ENCODE measurements at places on chromosomes 16 and 17. TPM values are rescaled to one million over a fixed set of nuclear protein-coding genes. Genes with fewer than 3 reads are reported as not detected.

DNA sequence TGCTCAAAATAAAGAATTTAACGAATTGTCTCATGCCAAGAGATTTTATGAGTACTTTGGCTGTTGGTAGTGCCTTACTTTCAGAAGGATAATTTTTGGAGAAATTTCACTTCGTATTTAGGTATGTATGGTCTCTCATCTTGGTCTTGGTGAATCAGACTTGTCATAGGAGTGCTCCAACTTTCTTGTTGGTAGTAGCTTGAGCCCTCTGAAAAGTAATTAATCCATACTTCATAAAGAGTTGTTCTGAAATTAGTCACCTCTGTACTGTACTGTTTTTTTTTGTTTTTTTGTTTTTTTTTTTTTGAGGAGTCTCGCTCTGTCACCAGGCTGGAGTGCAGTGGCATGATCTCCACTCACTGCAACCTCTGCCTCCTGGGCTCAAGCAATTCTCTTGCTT is 11.6 kb downstream of the ZNRF1 start:
- no peak overlapping the region for H3K4me3 ChIP-seq
- no peak for DNase-seq
- H3K27me3 ChIP-seq: no peaks in the 10 kb centered on the region

DNA sequence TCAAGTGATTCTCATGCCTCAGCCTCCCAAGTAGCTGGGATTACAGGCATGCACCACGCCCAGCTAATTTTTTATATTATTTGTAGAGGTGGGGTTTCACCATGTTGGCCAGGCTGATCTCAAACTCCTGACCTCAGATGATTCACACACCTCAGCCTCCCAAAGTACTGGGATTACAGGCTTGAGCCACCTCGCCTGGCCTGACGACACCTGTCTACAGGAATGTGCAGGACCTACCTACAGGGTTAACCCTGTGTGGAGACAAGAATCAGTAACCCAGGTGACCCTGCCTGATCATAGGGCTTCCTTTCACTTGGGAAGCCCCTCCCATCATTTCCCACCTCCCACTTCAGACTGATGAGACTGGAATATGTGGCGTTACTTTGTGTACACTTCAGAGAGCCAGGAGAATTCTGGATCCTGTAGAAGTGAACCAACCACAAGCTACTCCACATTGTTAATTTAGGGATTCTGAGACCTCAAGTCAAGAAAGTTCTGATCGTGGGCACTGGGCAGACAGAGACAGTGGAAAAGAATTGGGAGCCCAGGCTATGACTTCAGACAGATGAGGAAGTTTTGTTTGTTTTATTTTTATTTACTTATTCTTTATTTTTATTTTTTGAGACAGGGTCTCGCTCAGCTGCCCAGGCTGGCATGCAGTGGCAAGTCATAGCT is 5.7 kb upstream of the MILR1 start:
- no peak overlapping the region for H3K27ac ChIP-seq
- no peak overlapping the region for H3K4me3 ChIP-seq
- no peak for DNase-seq
- H3K36me3 ChIP-seq: no peaks in the 10 kb centered on the region

- H3K27me3 ChIP-seq: no peaks in the 10 kb centered on the region
- H3K4me3 ChIP-seq: no peak overlapping the region
- no peaks in the 10 kb centered on the region for H3K36me3 ChIP-seq
- no peak overlapping the region for H3K27ac ChIP-seq
Measured at GRCh38 chr17:62941358-62941991, 24.6 kb upstream of the TANC2 start.

Gene CDH15
- 0.31 TPM for total RNA-seq

Gene BCO1
- 3.0 TPM for total RNA-seq

Gene TVP23B
- total RNA-seq: 35.3 TPM

Gene PIPOX
- 2.8 TPM for total RNA-seq

Gene INPP5K
- 46.2 TPM for total RNA-seq

Measured in kidney (tissue), 22 donors.